NB4 (cell line): ENCODE measurements at places on chromosomes 4 and X.

DNA sequence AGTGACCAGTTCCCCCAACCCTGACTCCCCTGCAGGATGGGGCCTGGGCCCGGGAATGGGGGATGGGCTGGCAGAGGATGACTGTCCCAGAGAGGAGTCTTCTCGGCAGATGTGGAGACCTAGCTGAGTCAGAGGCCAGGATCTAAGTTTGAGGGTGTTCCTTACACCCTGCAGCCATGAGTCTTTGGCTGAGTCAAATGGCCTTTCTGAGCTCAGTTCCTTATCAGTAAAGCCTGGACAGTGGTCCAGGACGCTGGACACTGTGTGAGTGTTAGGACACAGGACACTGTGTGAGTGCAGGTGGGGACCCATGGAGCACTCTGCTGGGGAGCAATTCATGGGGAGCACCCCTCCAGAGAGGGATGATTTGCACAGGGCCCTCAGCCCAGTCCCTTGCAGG lies 5.0 kb downstream of the IL9R start:
- DNase-seq: peak; percentile 39

DNA sequence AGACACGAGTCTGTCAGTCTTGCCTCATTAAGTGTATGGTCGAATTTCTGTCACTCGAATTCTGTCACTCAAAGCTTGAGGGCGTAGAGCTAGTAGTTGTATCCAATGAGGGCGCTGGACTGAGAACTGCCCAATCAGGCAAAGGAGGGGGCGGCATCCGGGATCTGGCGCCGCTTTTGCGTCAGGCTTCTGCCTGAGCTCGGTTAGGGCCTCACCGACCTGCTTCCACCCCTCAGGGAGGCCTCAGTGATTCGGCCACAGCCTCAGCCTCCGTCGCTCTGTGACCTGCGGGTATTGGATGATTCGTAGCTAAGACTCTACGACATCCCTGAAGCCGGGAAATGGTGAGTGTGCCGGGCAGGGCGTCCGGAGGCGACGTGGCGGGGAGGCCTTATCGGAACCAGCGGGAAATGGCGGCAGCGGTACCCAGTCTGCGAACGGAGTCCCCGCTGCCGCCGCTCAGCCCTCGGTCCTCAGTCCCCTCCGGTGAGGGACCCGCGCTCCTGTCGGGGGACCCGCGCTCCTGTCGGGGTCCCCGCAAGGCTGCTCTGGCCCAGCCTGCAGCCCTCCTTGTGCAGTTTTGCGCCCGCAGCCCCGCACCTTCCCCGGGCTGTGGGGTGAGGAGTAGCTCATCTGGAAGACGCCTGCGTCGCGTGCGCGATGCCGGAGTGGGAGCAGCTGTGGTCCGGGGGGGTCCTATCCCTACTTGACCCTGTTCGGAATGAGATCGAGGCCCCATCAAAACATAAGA lies 88.3 kb downstream of the ZNF718 start:
- no peak for DNase-seq

- peak; percentile 30 for DNase-seq
These were observed 17.6 kb upstream of the KIAA1210 start for GRCh38 chrX:119145241-119145653.

DNA sequence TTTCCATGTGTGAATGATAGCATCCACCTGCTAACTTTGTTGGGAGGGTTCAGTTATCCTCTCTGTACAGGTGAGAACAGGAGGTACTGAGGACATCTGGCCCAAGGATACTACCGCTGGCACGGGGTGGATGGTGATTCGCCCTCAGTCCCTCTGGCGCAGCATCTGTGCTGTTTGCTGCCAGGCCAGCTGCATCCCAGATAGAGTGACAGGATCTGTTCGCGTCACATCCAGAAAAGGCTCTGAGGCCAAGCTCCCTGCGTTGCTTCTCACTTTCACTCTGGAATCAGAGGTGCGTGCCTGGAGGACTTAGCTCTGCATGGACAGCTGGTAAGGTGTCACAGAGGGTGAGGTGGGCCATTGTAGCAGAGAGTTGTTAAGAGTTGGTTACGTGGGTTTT lies 95.4 kb downstream of the TBL1X start:
- no peak for DNase-seq

DNA sequence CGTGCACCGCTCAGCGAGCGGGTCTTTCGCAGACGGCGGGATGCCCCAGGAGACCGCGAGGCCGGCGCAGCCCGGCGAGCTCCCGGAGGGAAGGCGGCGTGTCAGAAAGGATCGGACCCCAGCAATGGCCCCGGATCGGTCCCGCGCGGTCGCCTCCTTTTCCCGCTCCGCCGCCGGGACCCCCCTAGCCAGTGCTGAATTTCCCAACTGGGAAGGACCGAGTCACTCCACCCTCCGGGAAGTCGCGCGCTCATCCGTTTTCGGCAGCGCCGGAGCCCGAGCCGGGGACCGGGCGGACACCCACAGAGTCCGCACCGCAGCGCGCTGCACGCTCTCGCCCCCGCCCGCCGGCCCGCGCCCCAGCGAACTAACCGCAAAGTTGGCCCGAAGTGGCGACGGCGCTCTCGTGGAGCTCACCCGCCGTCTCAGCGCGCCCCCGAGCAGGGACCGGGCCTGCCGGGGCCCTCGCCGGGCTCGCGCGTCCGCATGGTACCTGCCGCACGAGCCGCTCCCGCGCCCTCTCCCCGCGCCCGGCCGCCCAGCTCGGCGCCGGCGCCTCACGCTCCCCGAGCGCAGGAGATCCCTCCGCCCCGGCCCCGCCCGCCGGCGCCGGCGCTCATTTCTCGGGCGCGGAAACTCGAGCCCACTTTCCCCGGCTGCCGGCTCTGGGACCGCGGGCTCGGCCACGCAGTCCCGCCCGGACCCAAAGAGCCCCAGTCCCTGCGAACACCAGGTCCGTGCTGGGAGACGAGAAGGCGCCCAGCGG lies at the start of gene FAT1:
Gene FAT1 (minus strand): TSS at position 565 of the 766 bp plus-strand sequence. CDS start 14,029 bp downstream, outside the sequence.
- DNase-seq: no peak
